Activated CD8-positive, alpha-beta memory T cell treated with anti-CD3 and anti-CD28 coated beads for 24 hours (primary cell): ENCODE measurements at places on chromosomes 2 and 18.

- DNase-seq: no peak
Measured at GRCh38 chr18:72056171-72056570, 488.0 kb downstream of the CBLN2 start.

DNA sequence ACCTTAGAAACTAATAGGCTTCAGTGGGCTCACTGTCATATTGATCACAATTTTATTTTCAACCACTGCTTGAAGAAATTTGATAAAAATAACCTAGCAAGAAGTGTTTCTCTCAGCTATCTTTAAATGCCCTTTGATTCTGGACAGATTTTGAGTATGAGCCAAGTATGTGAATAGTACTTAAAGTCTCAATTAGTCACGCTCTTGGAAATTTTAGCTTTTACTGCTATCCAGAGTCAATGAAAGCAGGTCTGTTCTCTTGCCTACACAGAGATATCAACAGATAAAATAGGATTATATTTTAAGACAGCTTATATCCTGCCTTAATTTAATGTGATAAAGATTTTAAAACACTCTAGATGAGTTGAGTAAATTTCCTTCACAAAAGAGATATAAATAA is 337.3 kb downstream of the CBLN2 start:
- no peak for DNase-seq

DNA sequence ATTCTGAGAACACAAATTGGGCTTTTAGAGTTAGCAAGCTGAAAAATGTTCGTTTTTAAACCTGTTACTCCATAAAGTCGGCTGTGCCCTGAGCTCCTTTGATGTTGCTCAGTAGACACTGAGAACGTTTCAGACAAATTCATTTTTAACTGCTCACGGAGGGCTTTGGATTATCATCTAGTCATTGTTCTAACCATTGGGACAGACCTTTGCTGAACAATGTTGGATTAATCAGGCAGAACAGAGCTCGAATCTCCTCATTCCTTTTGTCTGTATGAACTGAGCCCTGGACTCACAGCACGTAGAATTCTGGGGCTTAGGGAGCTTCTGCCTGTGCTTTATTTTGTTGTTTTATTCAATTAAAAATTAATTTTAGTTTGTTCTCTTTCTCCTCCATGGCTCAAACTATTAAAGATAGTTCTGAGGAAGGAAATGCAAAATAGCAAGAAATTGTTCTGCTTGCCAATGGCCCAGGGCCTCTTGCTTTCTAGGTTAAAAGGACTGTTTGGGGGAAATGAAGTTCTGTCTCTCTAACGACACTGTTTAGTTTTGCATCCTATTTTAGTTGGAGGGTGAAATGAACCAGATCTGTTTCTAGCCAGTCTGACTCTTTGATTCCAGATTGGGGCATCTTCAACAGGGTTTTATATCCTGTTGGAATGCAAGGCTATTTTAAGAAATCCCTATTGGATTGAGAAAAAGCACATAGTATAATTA is 114.7 kb upstream of the CXCR4 start:
- DNase-seq: no peak

GRCh38 chr2:16851126-16851525 is 185.5 kb upstream of the CYRIA start:
- DNase-seq: no peak

- DNase-seq: no peak
Measured at GRCh38 chr2:66548422-66548821, 113.5 kb downstream of the MEIS1 start.
